ENCODE measurements at places on chromosomes 3 and 15.

GRCh38 chr15:83605111-83605945 is 48.6 kb upstream of the ADAMTSL3 start:
- DNase-seq = no peak

- no peak for DNase-seq
Observed at GRCh38 chr3:129196601-129197000, 12.9 kb upstream of the CNBP start.

GRCh38 chr3:33256249-33256648 is 21.0 kb upstream of the FBXL2 start:
- no peak for DNase-seq

GRCh38 chr15:28125673-28126651 is 26.8 kb upstream of the OCA2 start:
- peak; percentile 59 for DNase-seq

DNA sequence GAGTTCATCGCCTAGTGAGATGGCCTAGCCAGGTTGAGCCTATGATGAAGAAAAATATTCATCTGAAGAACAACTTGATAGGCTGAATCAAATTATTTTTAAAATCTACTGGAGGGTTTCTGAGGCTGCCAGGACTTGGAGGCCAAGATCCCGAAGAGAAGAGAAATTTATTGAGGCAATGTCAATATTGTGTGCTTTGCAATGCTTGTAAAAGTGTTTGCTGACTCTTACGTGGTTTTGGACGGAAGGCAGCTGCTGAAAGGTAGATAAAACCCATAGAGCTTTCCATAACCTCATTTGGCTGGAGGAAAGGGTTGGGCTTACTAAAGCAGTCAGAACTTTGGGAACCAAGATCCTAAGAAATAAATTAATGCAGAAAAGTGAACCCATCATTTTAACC is 361.0 kb upstream of the IL12A start:
- no peak for DNase-seq

DNA sequence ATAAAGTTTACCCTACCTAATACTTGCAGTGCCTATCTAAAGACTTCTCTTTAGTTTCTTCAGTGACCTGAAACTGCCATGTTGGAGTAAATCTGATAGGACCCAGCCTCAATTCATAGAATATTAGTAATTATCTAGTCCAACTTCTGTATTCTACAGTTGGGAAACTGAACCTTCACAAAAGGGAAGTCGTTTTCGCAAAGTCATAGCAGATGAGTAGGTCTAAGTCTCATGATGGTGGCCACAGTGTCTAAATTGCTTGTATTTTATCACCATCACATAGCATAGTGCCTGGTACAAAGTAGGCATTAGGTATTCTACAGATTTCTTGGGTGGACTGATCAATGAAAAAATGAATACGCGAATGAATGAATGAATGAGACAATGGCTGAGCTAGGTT is 8.4 kb downstream of the GMNC start:
- no peak for DNase-seq

- no peak for DNase-seq
Observed at GRCh38 chr15:90019611-90020010, 18.5 kb downstream of the ZNF710 start.

GRCh38 chr3:165749821-165750220 is 87.4 kb downstream of the BCHE start:
- no peak for DNase-seq

Measured in hepatic stellate cell (primary cell).